ENCODE measurements at places on chromosomes 4 and X.

- DNase-seq, result no peak
Measured at GRCh38 chr4:53688186-53688790, 97.0 kb upstream of the LNX1 start.

- no peak for DNase-seq
Measured at GRCh38 chrX:97119474-97120109, 235.9 kb downstream of the RPA4 start.

GRCh38 chr4:8682725-8683124 is 90.2 kb downstream of the CPZ start:
- no peak for DNase-seq

GRCh38 chr4:174408841-174409552 is 113.3 kb downstream of the HPGD start:
- DNase-seq, result no peak

- DNase-seq, result no peak
Measured at GRCh38 chr4:124432500-124432899, 280.0 kb downstream of the ANKRD50 start.

DNA sequence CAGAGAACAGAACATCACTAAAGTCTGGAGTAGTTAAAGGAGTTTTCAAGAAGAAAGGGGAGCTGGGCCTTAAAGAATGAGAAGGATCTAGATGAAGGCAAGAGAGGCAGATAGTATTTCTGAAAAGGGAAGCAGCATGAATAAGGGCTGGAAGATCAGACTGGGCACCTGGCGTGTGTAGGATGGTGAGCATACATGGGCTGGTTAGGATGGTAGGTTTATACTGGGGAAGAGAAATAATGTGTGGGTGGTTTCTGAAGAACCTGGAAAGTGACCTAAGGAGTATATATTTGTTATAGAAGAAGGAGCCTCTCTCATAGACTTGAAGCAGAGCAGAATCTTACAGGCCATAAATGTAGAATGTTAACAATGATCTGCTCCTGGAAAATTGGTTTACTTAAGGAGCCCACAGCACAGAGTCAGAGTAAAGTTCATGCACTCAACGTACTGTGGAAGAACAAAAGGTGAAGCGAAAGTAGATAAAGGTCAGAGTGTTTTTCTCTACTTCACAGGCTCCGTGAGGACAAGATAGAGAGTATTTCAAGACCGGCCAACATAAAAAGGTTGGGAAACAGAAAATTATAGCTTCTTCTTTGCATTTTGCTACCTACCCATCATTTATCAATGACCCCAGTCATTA is 35.8 kb downstream of the MBNL3 start:
- no peak for DNase-seq
